ENCODE measurements at places on chromosomes 3 and 15.

DNA sequence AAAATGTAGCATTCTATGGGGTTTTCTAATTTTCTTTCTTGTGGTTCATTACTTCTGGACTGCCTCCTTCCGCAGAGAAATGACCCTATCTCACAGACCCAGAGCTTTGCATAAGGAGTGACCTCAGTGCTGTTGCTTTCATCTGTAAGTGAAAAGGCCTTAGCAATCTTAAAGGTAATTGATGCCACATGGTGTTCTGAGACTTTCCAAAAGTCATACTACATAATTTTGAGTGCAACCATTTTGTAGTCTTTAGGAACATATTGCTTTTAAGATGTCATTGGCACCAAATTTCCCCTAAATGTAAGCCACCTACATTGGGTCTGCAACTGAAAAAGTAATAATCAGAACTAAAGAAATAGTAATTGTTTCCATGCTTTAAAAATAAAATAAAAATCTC is 9.2 kb upstream of the HHLA2 start:
- DNase-seq = no peak

DNA sequence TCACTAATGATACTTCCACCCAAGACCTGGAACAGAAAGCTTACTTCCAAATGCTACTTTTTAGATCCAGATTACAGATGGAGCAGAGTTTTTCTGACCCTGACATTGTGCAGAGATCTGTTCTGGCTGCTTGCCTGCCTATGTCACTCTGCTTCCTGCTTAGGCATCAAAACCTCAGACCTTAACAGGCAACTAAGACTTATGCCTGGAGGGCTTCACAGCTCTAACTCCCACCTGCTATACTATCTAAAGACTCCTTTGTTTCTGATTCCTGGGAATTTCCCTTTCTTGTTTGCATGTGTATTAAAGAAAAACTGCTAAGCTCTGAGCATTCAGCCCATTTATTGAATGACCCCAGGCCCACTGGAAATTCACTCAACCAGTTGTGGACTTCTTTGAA is 157.4 kb upstream of the NPHP3 start:
- no peak for DNase-seq

DNA sequence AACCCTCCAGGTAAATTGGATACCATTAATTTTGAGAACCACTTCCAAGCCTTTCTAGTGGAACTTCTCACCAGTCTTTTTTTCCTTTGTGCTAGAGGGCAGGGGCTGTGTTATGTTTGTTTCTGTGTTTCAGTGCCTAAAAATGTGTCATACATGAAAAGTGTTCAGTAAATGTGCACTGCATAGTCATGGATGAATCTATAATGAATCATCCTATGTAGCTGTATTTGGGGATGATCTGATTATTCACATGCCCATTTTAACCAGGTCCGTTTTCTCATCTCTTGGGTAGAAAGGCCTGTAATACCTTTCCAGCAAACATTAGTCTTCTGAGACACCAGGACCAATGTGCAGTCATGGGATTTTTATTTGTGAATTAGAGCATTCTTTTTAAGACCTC is 583.0 kb upstream of the GOLIM4 start:
- DNase-seq = no peak

- DNase-seq = no peak
These were observed 249.0 kb downstream of the MCTP2 start for GRCh38 chr15:94480289-94480834.

DNA sequence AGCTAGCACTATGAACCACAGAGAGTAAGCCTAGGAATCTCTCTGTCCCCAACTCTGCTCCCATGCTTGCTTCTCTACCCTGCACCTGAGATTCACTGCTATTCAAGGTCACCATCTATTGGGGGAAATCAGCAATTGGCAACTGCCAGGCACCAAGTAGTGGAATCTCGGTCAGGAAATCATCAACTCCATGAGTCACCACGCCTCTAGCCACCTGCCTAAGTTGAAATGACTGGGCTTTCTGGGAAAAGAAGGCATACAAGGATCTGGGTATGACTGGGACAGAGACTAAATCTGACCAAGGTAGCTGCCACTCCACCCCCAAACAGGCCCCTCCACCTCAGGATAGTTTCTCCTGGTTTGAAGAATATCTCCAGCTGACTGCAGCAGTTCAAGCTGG is 464.1 kb upstream of the CBLB start:
- no peak for DNase-seq

DNA sequence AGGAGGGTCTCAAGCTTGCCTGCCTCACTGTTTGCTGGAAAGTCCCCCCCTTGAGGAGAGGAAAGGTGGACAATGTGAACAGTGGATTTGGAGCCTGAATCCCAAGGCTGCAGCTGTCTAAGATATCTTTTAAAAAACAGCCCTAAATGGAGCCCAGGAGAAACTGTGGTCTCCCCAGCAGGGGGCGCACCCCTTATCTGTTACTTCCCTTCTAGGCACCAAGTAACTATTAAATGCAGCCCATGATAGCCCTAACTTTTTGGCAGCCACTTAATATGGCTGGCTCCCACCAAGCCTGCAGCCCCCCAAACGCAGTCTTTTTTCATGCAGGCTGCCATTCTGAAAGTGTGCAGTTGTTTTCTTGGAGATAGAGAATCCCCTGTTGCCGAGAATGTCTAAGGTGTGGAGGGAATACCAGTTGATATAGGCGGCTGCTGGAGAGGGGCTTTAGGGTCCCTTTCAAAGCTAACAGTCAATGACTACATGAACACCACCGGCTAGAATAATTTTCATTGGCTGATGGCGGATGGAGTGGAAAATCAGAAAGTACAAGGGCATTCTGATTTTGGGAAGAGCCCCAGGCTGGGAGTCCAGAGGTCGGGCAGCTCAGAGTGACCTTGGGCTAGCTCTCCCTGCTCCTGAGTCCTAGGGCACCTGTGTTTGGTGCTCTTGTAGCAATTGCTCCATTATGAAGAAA is 1.3 kb downstream of the RHCG start:
- no peak for DNase-seq

DNA sequence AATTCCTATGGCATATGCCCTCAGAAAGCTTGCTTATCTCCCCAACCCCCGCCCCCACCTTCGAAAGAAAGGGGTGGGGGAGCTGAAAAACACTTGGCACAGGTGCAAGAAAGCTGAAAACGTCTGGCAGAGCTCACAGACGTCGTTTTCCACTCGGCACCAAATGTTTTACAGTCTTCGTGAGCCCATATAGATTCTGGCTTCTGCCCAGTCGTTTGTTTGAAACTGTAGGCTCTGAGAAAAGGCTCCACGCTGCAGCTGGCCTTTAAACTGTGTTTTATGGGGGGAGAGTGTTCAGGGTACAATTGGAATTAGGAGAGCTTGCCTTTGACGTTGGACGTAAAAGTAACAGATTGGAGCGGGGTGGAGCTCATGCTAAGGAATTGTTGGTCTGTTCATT is 130.3 kb downstream of the MDFIC2 start:
- DNase-seq = no peak

- DNase-seq = no peak
These were observed 511 bp upstream of the RARB start for GRCh38 chr3:25427563-25427941.

DNA sequence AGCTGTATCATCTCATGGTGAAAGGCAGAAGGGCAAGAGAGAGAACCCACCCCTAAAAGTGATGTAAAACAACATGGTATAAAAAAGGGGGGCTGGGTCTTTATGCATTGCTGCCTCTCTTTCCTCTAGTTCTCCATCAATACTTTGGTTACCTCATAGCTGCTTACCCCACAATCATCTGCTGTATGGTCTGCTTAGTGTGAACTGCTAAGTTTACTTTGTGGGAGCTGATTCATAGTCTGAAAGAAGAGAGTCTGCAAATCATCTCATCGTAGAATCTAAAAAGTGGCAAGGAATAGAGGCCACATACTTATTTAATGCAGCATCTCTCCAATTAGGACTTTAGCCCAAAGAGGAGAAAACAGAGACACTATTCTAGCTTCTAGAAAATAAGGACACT is 546.8 kb downstream of the GBE1 start:
- DNase-seq = no peak
